ENCODE measurements at places on chromosomes 4 and X.

DNA sequence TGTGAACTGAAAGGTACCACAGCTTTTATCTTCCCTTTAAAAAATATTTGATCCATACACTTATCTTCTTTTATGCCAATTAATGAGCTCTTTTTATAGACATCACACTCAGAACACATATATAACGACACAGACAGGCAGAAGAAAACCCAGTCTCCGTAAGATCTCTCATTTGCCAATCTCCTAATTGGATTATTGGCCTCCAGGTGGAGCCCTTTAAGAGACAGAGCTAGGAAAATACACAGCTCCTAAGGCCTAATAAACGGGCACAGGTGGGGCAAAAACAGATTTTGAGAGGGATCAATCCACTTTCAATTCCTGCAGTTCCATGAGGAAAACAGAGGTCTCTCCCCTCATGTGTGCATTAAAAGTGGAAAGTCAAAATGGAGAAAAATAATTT lies 1495.4 kb downstream of the RPA4 start:
- no peak for DNase-seq

DNA sequence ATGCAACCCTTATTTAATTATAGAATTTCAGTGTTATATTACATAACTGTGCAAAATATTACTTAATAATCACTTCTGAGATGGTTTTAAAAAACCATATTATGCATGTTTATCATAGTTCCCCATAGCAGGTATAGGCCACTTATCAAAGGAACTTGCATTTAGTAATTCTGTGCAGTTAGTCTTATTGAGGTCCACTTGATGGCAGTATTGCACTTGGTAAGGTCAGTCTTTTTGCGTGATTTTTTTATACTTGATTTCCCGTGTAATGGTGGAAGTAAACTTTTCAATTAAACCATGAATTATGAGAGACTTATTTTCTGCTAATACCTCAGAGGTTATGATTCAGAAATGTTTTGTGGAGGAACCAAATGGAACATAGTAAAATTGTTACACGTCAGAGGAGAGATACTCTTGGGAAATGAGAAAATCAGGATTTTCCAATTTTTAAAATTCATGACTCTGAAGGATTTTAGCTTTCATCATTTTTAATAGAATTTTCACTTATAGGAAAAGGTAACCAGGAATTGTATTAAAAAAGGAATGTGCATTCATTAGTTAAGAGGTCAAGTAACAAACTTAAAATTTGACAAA lies 230.0 kb downstream of the CCSER1 start:
- no peak for DNase-seq

- no peak for DNase-seq
These were observed 408.9 kb upstream of the CTSO start for GRCh38 chr4:156362581-156362980.

DNA sequence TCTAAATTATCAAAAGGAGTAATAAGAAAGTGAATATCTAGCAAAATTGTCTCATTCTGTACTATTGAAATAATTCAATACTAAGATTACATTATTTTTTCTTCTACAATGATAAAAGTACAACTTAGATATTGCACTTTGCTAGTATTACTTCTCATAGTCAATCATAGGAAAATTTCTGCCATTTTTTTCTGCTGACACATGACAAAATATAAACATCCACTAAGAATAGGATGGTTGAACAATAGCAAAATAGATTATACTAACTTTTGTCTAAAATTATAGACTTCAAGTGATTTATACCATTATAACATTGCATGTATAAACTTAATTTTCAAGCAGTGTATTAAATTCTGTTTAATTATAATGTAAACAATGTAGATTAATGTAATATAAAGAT lies 540.2 kb downstream of the PDHA2 start:
- DNase-seq, result no peak

DNA sequence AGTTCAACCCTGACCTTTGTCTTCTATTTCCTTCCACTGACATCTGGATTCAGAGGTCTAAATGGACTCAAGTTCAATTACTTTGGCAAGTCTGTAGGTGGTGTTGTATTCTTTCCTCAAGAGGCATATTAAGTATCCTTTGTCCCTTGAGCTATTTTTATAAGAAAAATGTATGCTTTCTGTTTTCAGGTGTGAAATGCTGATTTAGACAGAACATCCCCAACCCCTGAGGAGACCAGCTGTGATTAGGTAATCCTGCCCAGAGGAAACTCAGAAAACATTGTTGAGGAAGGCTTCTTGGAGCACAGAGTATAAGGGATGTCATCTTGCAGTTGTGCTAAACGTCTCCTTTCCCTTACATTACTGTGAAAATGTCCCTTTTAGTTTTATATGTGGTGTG lies 46.6 kb upstream of the EGFL6 start:
- no peak for DNase-seq

DNA sequence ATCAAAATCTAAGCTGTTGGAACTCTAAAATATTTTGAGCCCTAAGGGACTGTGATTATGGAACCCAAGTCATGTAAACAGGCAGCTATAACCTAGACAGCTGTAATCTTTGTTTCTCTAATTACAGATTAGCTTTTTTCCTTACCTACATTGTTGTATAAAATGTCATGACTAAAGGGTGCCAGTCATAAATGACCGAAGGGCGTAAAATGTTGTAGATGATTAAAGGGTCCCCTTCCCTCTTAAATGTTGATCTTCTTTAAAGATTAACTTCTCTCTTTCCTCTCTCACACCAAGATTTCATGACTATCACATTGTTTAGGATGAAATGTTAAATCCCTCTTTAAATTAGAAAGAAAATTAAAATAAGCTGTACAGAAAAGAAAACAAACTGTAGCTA lies 659.4 kb upstream of the NR3C2 start:
- no peak for DNase-seq

DNA sequence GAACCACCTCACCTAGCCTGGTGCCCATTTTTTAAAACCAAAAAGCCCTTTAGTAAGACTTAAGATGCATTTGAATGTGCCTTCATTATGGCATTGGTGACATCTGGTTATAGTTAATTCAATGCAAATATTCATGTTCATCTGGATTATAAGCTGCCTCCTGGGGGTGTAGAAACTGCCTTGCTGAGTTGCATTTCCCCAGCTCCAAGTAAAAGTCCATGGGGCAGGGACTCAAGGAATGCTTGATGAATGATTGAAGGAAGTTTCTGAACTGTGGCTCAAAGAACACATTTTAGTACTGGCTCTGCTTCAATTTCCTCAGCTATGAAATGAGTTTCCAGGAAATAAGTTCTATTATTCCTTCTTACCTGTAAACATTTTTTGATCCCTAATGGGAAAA lies 18.5 kb upstream of the RBM47 start:
- DNase-seq, result no peak

DNA sequence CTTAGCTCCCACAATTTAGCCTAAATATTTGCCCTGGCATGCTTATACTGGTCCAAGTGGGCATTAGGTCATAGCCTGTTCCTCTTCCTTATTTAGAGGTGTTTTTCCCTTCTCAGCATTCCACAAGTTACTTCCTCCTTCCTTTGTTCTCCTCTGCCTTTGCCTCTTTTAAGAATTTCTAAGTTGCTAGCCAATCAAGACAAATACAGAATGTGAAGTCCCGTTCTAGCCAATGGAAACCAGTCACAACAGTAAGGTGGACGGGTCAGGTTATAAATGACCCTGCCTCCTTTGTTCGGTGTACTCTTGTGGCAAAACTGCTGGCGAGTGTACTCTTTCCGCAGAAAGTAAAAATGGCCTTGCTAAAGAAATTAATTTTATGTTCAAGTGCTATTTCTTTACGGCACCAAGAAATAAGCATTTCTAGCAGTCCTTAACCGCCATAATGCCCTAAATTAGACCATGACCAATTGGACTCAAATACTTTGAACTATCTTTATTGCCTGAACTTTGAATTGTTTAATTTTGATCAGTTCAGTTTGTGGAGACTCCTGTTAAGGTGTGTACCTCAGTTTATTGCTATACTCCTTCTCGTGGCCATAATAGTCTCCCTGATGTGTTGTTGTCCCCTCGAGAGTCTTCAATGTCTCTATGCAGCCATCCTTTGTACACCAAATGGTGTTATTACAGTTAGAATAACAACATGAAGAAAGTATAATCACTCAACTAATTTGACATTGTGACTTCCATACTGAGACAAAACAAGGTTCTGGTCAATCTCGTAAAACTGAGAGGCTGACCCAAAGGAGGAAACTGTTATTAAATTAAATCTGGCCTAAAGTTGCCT lies 1.6 kb upstream of the HADH start:
- DNase-seq, result no peak

- peak; percentile 62 for DNase-seq
These were observed 13.4 kb upstream of the STK32B start for GRCh38 chr4:5037553-5038551.

DNA sequence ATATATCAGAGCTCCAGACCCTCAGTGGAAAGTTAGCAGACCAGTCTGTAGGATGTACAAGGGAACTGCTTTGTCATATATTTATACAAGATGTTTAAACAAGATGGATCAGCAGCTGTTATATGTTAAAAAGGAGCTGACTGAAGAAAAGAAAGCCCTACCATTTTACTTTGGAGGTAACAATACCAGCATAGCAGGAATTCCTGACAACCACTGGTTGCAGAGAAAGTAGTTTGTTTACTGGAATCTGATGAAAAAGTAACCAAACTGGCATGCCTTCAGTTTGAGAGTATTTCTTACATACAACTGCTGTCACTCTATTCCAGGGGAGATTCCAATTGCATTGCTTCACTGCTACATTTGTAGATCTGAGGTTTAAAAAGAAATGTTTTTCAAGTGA lies 49.5 kb upstream of the GABRQ start:
- no peak for DNase-seq

GRCh38 chr4:5874811-5875449 lies 18.0 kb downstream of the CRMP1 start:
- no peak for DNase-seq

DNA sequence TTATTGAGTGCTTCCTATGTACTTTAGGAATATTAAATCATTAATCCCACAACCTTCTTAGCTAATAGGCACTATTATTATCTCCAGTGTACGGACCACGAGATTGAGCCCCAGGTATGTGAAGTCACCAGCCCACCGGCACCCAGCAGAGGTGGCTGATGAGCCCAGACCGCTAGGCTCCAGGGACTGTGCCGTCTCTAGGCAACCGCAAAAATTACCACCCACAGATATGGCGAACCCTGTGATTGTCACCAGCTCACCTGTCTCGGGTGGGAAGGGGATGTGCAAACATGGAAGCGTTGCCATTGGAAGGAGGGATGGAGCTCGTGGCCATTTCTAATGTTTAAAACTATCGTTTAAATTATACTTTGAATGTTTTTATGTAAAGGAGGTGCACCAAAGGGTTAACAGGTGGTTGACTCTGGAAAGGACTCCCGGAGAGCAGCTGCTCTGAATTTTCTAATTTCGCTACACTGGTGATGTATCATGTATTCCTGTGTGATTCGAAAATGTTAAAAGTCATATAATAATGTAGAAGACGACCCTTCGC lies 21.0 kb upstream of the JAKMIP1 start:
- DNase-seq, result no peak

GRCh38 chr4:186019269-186019668 lies 49.7 kb upstream of the TLR3 start:
- no peak for DNase-seq

DNA sequence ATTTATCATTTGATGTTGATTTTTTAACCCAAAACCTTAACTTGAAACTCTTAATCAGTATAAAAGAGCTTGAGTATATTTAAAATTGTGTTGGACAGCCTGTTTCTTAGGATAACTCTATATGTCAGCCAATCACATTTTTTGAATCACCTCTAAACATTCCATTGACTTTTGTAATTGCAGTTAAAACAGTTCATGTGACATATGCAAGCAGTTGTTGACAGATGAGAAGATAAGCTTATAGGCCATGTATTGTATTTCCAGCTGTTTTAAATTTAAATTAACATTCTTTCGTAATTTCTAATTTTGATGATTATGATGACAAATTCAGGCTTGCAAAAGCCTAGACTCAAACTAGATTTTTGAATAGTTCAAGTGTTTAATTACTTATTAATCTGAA lies 17.4 kb downstream of the VEGFC start:
- no peak for DNase-seq

DNA sequence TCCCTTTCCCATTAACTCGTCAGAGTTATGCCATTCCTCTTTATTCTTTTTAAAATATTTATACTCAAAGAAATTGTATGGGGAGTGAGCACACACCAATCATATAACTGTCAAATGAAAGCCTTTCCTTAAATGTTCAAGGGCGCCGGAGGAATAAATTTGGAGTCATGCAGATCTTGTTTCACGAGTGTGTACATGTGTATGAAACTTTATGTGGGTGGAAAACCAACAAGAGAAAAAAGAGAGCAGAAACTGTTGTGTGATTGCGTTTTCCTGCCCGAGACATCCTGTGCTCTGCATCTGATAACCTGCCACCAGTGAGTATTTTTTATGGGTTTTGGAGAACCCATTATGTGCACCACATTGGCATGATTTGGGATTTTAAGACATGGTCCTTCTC lies 88.3 kb downstream of the FHDC1 start:
- no peak for DNase-seq

DNA sequence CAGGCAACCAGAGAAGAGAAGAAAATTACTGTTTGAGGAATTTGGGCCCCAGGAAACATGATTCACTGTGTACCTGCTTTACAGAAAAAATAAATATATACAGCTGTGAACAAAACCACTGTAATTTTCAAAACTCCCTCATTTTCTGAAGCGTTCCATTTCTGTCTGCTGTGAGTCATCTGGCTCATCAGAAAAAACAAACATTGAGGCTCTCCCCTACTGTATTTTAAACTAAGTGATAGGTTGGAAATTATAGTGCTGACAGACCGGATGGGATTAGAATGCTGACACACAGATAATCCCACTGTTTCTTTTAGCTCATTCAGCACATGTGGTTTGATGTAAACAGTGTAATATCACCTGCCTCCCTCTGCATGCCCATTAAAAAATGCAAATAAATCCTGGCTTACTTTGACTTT lies 847.0 kb downstream of the TRIML1 start:
- DNase-seq, result no peak

DNA sequence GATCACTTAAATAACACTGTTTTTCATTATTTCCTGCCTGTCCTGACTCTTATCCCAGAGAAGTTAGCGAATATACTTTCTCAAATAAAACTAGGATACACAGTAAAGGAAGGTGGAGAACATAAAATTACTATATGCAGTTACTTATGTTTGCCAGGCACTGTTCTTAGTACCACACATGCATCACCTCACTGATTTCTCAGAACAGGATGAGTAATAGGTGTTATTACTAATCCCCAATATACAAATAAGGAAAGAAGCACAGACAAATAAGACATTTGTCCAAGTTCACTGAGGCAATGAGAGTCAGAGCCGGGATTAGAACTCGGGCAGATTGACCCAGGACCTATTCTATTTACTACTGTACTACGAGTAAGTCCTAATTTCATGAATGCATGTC lies 91.7 kb downstream of the CORIN start:
- no peak for DNase-seq

DNA sequence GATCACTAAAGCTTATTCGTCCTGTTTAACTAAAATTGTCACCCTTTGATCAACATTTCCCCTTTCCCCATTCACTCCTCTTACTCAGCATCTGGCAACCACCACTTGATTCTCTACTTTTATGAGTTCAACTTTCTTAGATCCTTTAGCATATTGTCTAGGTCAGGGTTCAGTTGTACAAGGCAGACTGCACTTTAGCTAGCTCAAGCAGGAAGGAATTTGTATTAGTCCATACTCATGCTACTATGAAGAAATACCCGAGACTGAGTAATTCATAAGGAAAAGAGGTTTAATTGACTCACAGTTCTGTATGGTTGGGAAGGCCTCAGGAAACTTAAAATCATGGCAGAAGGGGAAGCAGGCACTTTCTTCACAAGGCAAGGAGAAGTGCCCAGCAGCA lies 44.3 kb downstream of the TASL start:
- no peak for DNase-seq
